ENCODE measurements at places on chromosomes 4 and X.

GRCh38 chrX:126836186-126836585, 16.7 kb downstream of the PRR32 start:
- DNase-seq = no peak

GRCh38 chrX:132795181-132795580, 163.2 kb downstream of the HS6ST2 start:
- DNase-seq = no peak

DNA sequence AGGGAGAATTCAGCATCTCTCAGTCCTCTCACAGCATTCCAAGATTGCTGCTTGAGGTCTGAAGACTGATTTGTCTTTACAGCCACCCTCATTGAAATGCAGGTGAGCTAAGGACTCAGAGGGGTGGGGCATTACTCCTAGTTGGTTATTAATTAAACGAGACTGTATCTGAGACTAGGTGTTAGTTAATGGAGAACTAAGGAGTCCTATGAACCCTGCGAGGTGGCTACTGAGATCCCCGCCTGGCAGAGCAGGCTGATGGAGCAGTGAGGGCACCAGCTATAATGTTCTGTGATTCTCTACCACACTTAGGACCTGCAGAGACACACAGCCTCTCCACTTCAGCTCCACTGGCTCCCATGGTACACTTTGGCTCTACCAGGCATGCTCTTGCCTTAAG, 215.3 kb downstream of the MID1IP1 start:
- DNase-seq = no peak

- DNase-seq = no peak
Observed at GRCh38 chrX:54116391-54116790, 66.7 kb downstream of the FAM120C start.

- no peak for DNase-seq
Observed at GRCh38 chr4:150150629-150151062, 72.4 kb downstream of the DCLK2 start.

GRCh38 chrX:22424919-22425318, 152.2 kb downstream of the CBLL2 start:
- no peak for DNase-seq

GRCh38 chr4:115376866-115377265, 263.4 kb upstream of the NDST4 start:
- no peak for DNase-seq

Data from activated CD4-positive, alpha-beta T cell treated with anti-CD3 and anti-CD28 coated beads, Interleukin-2, amount 50 U/mL, for 48 hours (primary cell).